ENCODE measurements at places on chromosomes 5 and 9. TPM values are rescaled to one million over a fixed set of nuclear protein-coding genes. Genes with fewer than 3 reads are reported as not detected.
A peak's percentile ranks its signal among the peaks of the same experiment; 100 is the strongest.

The ZNF462 gene
- 20.9 TPM for total RNA-seq

The C9orf153 gene
- 0.28 TPM for total RNA-seq

The SEC61B gene
- 53.1 TPM for total RNA-seq

The IL3 gene
- total RNA-seq = not detected

The BICD2 gene
- total RNA-seq = 40.4 TPM

GRCh38 chr5:153831973-153832372 lies 206.7 kb downstream of the FAM114A2 start:
- H3K4me3 ChIP-seq = no peak overlapping the region
- no peaks in the 10 kb centered on the region for H3K4me1 ChIP-seq

DNA sequence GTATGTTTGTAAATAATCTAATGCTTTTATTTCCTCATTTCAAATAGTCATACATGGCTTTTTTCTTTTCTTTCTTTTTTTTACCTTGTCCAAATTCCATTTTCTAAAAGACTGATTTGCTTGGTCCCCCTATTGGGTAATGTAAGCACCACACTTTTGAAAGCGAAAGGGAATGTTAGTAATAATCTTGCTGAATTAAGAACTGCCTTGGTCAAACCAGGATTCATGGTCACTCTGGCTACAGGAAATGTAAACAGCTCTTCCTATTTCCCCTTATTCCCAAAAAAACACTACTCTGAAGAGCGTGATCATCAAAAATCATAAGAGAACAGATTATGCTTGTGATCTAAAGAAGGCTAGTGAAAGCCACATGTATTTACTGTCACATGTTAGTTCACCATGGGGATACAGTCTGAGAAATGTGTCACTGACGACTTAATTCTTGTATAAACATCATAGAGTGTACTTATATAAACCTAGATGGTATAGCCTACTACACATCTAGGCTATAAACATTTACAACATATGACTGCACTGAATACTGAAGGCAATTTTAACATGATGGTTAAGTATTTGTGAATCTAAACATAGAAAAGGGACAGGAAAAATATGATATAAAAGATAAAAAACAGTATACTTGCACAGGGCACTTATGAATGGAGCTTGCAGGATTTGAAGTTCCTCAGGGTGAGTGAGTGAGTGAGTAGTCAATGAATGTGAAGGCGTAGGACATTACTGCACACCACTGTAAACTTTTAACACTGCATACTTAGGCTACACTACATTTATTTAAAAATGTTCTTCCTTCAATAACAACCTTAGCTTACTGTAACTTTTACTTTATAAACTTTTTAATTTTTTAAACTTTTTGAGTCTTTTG lies 75.3 kb downstream of the HMGCR start:
- H3K4me1 ChIP-seq = no peaks in the 10 kb centered on the region
- no peak overlapping the region for H3K27ac ChIP-seq
- no peak overlapping the region for H3K4me3 ChIP-seq
- H3K27me3 ChIP-seq = no peaks in the 10 kb centered on the region
- DNase-seq = no peak

GRCh38 chr5:150658699-150659265 lies 2.3 kb upstream of the MYOZ3 start:
- peak overlapping the region; percentile 96 for H3K27ac ChIP-seq
- no peak overlapping the region for H3K4me3 ChIP-seq

GRCh38 chr5:138937392-138938387 lies 62.6 kb upstream of the LRRTM2 start:
- H3K4me3 ChIP-seq = no peak overlapping the region
- no peaks in the 10 kb centered on the region for H3K27me3 ChIP-seq
- H3K4me1 ChIP-seq = peaks cover 15% of the 10 kb centered on the region
- peak overlapping the region; percentile 46 for H3K27ac ChIP-seq
